ENCODE measurements at places on chromosomes 1 and 21.

GRCh38 chr1:6489799-6490180 lies 1.7 kb downstream of the PLEKHG5 start:
- peak; percentile 88 for DNase-seq

DNA sequence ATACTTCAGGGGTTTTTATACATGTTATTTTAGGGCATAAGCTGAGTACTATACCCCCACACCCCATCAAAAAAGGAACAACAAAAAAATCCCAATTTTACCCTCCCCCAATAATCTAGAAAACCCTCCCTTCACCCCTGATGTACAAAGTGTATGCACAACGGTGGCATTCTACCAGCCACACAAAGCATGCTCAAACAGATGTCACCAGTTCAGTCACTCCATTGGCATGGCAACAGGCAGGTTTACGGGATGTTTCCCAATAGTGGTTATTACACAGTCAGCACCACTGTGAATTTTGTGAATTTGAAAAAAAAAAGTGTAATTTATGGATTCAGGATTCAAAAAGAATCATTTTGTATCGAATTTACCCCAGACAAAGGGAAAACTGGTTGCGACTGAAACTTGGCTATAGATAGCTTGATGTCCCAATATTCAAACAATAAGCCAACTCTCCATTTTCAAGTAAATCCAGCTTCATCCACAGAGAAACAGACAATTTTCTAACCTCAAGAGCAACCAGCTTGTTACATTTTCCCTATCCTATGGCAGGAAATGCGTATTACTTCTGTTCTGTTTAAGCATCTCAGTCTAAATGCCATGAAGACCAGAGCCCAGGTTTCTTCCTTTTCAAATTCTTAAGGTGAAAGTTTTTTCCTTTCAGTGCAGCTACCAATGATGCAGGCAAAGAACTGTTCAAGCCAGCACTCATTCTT lies 34.0 kb upstream of the SLC45A3 start:
- DNase-seq: no peak

DNA sequence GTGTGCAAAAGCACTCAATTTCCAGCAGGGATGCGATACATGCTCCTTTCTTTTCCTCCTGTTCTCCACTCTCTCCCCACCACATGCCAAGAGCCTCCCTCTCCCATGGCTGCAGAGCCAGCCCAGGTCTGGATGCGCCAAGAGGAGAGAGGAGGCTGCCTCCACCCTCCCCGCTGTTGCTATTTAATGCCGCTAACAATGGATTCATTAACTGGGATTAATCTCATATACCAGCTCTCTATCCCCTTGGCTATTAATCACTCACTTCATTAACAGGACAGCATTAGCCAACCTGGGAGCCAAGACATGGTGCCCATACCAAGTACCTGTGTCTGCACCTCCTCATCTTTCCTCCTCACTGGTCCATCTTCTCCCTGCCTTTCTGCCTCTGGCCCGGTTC lies 49.1 kb upstream of the SCMH1 start:
- no peak for DNase-seq

DNA sequence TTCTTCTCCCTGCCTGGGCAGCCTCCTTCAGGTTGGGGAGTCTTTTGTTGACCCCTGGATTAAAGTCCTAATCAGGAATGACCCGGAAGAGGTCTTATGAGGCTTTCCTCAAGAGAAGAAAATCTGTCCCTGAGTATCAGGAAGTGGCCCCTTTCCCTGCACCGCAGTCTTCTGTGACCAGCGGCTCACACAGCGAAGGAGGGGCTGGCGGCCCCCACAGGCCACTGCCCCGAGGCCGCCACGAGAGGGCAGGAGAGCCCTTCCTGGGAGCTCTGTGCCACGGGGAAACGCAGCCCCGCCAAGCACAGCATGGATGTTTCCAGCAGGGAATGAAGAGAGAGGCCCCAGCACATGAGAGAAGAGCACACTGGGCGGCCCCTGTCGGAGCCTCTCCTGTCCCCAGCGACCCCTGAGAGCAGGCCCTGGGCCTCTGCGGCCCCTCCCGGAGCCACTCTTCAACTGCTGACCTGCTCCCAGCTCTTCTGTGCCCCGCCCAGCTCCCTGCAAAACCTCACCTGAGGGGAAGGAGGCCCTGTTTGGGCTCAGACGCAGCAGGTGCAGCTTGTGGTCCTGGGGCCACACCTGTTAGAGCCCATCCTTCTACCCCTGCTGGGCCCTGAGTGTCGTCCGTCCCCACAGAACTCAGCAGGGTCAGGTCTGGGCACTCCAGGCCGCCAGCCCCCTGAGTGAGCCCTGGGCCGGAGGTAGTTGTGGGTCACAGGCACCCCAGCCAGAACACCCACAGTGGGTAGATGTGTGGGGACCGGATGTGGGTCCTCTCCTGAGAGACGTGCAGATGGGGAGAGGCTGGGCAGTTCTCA lies 4.9 kb upstream of the POFUT2 start:
- peak; percentile 67 for DNase-seq

- DNase-seq: no peak
Observed at GRCh38 chr1:54826226-54826816, 25.2 kb upstream of the TTC22 start.

GRCh38 chr1:176880955-176881595 lies 283.4 kb downstream of the ASTN1 start:
- DNase-seq: peak; percentile 46

- no peak for DNase-seq
Observed at GRCh38 chr1:222275729-222276465, 272.0 kb downstream of the HHIPL2 start.

DNA sequence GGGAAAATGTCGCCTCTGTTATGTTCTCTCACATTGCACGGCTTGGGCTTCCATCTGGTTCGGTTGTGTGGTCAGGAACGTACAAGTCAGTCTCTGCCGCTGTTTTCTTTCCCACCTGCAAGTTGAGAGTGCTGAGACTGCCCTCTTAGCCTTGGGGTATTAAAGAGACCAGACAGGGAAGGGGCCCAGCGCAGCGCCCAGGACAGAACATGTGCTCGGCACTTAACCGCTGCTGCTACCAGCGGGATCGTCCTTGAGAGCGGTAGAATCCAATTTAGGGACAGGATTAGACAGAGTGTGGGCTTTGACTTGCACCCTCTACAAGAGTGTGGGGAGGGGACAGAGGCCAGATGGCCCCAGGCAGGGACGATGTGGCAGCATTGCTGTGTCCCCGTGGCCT lies 17.7 kb upstream of the AGPAT3 start:
- DNase-seq: no peak

DNA sequence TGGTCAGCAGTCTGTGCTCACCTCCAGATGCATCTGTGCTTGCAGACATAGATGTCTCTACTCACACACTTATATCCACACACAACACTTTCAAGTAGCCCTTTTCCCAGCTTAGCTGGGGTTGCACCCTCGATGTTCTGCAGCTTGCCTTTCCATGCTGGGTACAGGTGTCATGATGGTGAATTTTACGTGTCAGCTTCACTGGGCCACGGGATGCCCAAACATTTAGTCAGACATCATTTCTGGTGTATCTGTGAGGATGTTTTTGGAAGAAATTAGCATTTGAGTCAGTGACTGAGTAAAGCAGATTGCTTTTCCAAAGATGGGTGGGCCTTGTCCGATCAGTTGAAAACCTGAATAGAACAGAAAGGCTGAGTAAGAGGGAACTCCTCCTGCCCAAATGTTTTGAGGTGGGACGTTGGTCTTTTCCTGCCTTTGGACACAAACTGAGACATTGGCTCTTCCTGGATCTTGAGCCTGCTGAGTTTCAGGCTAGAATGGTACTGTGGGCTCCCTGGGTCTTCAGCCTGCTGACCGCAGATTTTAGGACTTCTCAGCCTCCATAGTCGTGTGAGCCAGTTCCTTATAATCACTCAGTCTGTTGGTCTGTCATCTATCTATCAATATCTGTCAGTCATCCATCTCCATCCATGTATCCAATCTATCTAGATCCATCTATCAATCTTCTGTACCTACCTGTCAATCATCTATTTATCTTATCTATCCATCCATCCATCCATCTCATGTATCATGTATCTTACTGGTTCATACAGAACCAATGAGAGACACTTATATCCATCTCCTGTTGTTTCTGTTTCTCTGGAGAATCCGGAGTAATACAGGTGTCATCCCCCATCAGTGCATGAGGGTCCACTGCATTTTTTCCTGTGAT lies 12.7 kb upstream of the OBSCN start:
- DNase-seq: no peak
